ENCODE measurements at places on chromosomes 5 and 9. TPM values are rescaled to one million over a fixed set of nuclear protein-coding genes. Genes with fewer than 3 reads are reported as not detected.

Gene CYLC2
- total RNA-seq = not detected

Gene ANKHD1
- 146 TPM for total RNA-seq

Gene FIBCD1
- total RNA-seq = not detected

Gene MFAP3
- 41.1 TPM for total RNA-seq

DNA sequence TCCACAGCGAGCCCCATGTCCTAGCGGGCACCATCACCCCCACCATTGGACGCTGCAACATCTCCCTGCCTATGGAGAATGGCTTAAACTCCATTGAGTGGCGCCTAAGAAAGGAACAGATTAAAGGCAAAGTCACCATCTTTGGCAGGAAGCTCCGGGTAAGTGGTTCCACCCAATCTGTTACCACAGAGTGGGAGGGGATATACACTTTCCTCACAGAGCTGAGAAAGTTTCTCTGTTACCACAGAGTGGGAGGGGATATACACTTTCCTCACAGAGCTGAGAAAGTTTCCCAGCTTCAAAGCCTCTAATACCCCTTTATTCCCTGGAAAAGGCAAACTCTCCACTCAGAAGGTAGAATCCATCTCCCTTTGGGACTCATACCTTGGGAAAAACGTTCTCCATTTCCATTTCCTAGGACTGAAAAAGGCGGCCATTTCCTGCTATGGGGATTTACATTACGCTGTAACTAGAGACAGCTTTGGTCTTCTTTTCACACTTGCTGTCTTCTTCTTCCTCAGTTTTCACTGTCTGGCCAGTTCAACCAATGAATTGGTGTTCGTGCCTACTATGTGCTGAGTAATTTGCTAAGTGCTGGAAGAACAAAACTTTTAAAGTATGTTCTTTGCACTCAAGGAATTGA lies 63.4 kb upstream of the WWC1 start:
- no peaks in the 10 kb centered on the region for H3K36me3 ChIP-seq
- no peak overlapping the region for H3K27ac ChIP-seq
- no peaks in the 10 kb centered on the region for H3K4me1 ChIP-seq
- H3K27me3 ChIP-seq = no peaks in the 10 kb centered on the region
- DNase-seq = no peak

- no peaks in the 10 kb centered on the region for H3K4me1 ChIP-seq
- no peak overlapping the region for H3K4me3 ChIP-seq
- H3K27me3 ChIP-seq = no peaks in the 10 kb centered on the region
- no peak overlapping the region for H3K27ac ChIP-seq
- no peak for DNase-seq
- H3K36me3 ChIP-seq = no peaks in the 10 kb centered on the region
Observed at GRCh38 chr5:107331882-107332281, 338.9 kb downstream of the EFNA5 start.

GRCh38 chr9:94825611-94825958 lies 99.1 kb downstream of the AOPEP start:
- peaks cover 23% of the 10 kb centered on the region for H3K4me1 ChIP-seq
- no peak overlapping the region for H3K4me3 ChIP-seq
- DNase-seq = no peak
- H3K27me3 ChIP-seq = no peaks in the 10 kb centered on the region
- peak overlapping the region; percentile 60 for H3K27ac ChIP-seq

DNA sequence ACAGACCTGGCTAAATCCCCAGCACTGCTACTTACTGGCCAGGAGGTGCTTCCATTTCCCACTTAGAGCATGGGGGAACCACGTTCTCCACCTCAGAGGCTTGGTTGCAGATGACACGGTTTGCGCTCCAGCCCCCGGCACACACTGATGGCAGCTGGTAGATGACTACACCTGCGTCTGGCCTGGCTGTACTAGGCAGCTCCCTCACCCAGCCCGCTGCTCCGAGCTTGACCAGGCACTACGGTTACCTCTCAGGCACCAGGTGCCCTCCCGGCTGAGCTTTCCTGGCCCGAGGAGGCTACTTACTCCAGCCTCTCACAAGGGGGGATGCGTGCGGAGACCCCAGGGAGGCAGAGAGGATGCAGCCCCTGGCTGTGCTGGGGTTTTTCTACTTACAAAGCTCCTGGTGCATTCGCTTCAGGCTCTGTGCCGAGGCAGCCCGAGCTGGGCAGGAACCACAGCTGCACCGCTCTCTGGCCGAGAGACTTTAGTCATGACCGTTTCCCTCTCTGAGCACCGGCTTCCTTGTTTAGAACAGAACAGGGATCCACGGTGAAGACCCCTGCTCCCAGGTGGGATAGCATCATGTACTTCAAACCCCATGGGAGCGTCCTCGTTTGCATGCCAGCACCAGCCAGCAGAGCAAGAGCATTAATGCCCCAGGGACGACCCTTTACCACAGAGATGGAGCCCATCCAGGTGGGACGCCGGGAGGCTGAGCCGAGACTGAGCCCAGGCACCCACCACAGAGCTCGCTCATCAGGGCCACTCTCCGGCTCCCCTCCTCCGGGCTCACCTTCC lies 7.6 kb upstream of the GBGT1 start:
- H3K4me3 ChIP-seq = no peak overlapping the region
- no peak overlapping the region for H3K27ac ChIP-seq
- DNase-seq = no peak

- no peaks in the 10 kb centered on the region for H3K36me3 ChIP-seq
- H3K4me3 ChIP-seq = no peak overlapping the region
- H3K27ac ChIP-seq = peak overlapping the region; percentile 72
- no peak for DNase-seq
- H3K4me1 ChIP-seq = peaks cover 10% of the 10 kb centered on the region
- H3K27me3 ChIP-seq = no peaks in the 10 kb centered on the region
Observed at GRCh38 chr9:95188459-95188858, 129.1 kb downstream of the FANCC start.

- no peak overlapping the region for H3K4me3 ChIP-seq
- no peak for DNase-seq
- no peak overlapping the region for H3K27ac ChIP-seq
- H3K27me3 ChIP-seq = no peaks in the 10 kb centered on the region
- no peaks in the 10 kb centered on the region for H3K36me3 ChIP-seq
Observed at GRCh38 chr9:107863396-107863795, 373.8 kb upstream of the KLF4 start.
